Small intestine (tissue), 16 donors: ENCODE measurements at places on chromosomes 1 and 21.

- no peak overlapping the region for H3K4me3 ChIP-seq
- no peaks in the 10 kb centered on the region for H3K27me3 ChIP-seq
- H3K4me1 ChIP-seq = peaks cover 8% of the 10 kb centered on the region
- DNase-seq = peak; percentile 83
- H3K36me3 ChIP-seq = peaks cover 14% of the 10 kb centered on the region
Measured at GRCh38 chr21:44792702-44793591, 8.7 kb downstream of the UBE2G2 start.

DNA sequence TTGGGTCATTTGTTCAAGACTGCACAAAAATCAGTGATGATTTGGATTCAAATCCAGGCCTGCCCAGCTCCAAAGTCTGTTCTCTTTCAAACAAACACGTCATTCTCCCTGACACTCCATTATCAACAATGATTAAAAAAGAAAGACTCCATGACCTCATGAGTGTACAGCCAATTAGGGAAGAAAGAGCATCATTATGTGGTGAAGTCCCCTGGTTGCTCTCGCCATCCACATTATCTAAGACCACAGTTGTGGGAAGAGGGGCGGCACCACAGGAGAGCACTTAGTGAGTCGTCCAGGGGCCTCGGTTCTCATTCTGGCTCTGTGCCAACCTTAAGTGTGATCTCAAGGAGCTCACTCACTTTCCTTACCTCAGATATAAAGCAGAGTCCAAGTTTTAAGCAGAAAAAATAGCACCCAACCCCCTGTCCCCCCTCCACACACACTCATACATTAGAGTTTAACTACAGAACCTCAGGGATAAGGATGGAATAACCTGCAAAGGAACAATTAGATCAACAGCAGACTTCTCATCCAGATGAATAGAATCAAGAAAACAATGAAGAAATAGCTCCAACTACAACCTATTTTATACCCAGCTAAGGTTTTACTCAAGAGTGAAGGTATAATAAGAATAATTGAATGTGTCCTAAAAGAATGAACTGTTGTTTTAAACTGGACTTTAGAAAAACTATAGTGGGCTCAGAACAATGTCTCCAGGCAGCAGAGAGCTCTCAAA is 47.8 kb downstream of the COL6A1 start:
- no peak overlapping the region for H3K27ac ChIP-seq
- H3K4me1 ChIP-seq = peaks cover 24% of the 10 kb centered on the region
- H3K4me3 ChIP-seq = no peak overlapping the region
- no peaks in the 10 kb centered on the region for H3K36me3 ChIP-seq
- no peak for DNase-seq

DNA sequence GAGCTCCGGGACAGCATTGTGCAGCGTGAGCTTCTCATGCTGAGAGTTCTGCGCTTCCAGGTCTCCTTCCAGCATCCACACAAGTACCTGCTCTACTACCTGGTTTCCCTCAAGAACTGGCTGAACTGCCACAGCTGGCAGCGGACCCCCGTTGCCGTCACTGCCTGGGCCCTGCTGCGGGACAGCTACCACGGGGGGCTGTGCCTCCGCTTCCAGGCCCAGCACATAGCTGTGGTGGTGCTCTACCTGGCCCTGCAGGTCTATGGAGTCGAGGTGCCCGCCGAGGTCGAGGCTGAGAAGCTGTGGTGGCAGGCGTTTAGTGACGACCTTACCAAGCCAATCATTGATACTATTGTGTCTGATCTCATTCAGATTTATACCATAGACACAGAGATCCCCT is 186.4 kb downstream of the NR5A2 start:
- H3K4me1 ChIP-seq = no peaks in the 10 kb centered on the region
- DNase-seq = no peak
- H3K27me3 ChIP-seq = no peaks in the 10 kb centered on the region
- no peaks in the 10 kb centered on the region for H3K36me3 ChIP-seq
- no peak overlapping the region for H3K4me3 ChIP-seq

GRCh38 chr1:189962181-189962580 is 515.5 kb downstream of the BRINP3 start:
- DNase-seq = no peak
- H3K4me3 ChIP-seq = no peak overlapping the region
- no peaks in the 10 kb centered on the region for H3K27me3 ChIP-seq

- no peak for DNase-seq
- H3K4me3 ChIP-seq = no peak overlapping the region
- no peaks in the 10 kb centered on the region for H3K36me3 ChIP-seq
- H3K4me1 ChIP-seq = no peaks in the 10 kb centered on the region
Measured at GRCh38 chr1:11461531-11462137, 17.3 kb upstream of the DISP3 start.

GRCh38 chr1:6612641-6613360 is 730 bp upstream of the PHF13 start:
- H3K4me3 ChIP-seq = peak overlapping the region; percentile 99

GRCh38 chr1:223748773-223749733 is 36.7 kb downstream of the CAPN2 start:
- peak overlapping the region; percentile 47 for H3K27ac ChIP-seq
- H3K4me1 ChIP-seq = peaks cover 6% of the 10 kb centered on the region
- peak; percentile 64 for DNase-seq
- H3K4me3 ChIP-seq = peak overlapping the region; percentile 53
- peaks cover 2% of the 10 kb centered on the region for H3K27me3 ChIP-seq
- peaks cover 9% of the 10 kb centered on the region for H3K36me3 ChIP-seq

DNA sequence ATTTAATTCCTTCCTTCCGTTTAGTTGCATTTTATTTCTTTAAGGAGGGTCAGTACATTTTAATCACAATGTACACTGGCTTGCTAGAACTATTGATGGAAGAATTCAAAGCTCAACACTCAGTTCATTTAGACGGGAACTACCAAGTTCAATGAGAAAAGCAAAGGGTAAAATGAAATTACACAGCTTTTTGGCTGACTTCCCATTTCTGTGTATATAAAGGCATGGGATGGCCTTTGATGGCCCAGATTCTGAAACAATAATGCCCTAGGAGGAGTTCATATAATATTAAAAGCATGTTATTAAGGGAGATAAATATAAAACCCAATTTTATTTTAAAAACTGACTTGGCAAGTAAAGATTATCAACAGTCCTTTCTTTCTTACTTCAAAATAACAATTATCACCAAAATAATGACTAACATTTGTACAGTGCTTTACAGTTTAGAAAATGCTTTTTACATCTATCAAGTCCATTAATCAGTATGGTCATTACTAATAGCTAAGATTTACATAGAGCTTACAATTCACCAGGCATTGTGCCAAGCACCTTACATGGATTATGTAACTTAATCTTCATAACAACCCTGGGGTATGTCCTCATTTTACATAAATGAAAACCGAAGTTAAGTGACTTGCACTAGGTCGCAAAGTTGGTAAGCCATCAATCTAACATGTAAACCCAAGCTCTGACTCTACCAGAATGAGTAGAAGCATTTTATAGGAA is 402.4 kb downstream of the OMA1 start:
- H3K36me3 ChIP-seq = no peaks in the 10 kb centered on the region
- no peaks in the 10 kb centered on the region for H3K27me3 ChIP-seq
- H3K4me1 ChIP-seq = no peaks in the 10 kb centered on the region

- peaks cover 2% of the 10 kb centered on the region for H3K36me3 ChIP-seq
- no peaks in the 10 kb centered on the region for H3K27me3 ChIP-seq
- H3K27ac ChIP-seq = peak overlapping the region; percentile 75
- DNase-seq = peak; percentile 89
- H3K4me3 ChIP-seq = no peak overlapping the region
- peaks cover 2% of the 10 kb centered on the region for H3K4me1 ChIP-seq
Measured at GRCh38 chr1:164602101-164602422, 43.1 kb downstream of the PBX1 start.

GRCh38 chr1:59697150-59697800 is 117.5 kb upstream of the HOOK1 start:
- no peak for DNase-seq
- H3K36me3 ChIP-seq = no peaks in the 10 kb centered on the region
- H3K27me3 ChIP-seq = no peaks in the 10 kb centered on the region
- H3K27ac ChIP-seq = peak overlapping the region; percentile 65
- no peak overlapping the region for H3K4me3 ChIP-seq
- no peaks in the 10 kb centered on the region for H3K4me1 ChIP-seq

GRCh38 chr1:235625340-235625739 is 24.2 kb downstream of the GNG4 start:
- no peak for DNase-seq
- no peaks in the 10 kb centered on the region for H3K36me3 ChIP-seq
- H3K27me3 ChIP-seq = no peaks in the 10 kb centered on the region

GRCh38 chr1:33420870-33421775 is 9.8 kb downstream of the PHC2 start:
- no peak for DNase-seq
- peak overlapping the region; percentile 57 for H3K27ac ChIP-seq
- no peaks in the 10 kb centered on the region for H3K27me3 ChIP-seq
- no peaks in the 10 kb centered on the region for H3K4me1 ChIP-seq
- H3K4me3 ChIP-seq = no peak overlapping the region
- H3K36me3 ChIP-seq = no peaks in the 10 kb centered on the region

DNA sequence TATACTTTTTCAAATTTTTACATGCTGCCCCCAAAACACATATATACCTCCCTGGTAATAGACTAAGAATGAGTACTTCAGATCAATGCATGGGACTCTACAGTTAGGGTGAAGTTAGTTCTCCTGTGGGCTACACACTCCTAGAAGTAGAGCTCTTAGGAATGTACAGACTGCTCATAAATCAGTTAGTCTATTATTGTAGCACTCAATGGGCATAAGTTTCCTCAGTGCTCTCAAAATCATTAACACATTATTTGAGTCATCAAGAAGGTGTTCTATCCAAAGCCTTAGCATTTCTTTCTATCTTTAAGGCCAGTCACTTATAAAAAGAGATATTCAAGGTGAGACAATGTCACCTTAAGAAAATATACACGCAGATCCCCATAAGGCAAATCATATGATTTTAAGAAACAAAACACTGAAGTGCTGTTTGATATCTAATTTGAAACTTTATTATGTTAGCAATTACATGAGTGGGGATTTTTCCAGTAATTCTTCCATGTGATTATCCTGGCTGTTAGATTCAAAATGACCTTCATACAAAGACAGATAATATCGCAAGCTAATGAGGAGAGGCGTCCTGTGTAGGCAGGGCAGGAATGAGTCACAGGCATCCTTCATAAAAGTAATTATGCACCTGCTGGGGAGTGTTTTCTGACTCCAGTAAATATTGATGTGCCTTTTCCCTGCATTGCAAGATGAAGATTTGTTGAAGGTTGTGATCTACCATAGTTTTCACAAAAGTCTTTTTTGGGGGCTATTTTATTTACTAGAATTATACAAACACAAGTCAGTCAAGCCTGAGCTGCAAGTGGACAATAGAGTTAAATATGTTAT is 167.2 kb upstream of the ATP1B1 start:
- H3K27ac ChIP-seq = peak overlapping the region; percentile 54
- H3K4me3 ChIP-seq = no peak overlapping the region
- no peaks in the 10 kb centered on the region for H3K36me3 ChIP-seq
- DNase-seq = peak; percentile 93

DNA sequence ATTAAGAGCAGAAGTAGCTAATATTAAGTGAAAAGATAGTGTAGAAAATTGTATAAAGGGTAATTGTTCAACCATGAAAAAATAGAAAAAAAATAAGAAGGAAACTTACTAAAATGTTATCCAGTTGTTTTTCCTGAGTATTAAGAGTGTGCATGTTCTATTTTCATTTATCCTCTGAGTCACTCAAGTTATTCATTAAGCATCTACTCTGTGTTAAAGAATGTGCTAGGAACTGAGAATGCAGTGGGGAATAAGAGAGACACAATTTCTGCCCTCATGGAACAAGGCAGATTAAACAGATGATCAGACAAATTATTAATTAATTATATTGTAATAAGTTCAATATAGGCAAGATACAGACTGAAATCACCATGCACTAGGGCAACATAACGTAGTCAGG is 10.8 kb upstream of the PIGK start:
- no peaks in the 10 kb centered on the region for H3K4me1 ChIP-seq
- no peak for DNase-seq
- H3K27me3 ChIP-seq = no peaks in the 10 kb centered on the region
- H3K27ac ChIP-seq = no peak overlapping the region

DNA sequence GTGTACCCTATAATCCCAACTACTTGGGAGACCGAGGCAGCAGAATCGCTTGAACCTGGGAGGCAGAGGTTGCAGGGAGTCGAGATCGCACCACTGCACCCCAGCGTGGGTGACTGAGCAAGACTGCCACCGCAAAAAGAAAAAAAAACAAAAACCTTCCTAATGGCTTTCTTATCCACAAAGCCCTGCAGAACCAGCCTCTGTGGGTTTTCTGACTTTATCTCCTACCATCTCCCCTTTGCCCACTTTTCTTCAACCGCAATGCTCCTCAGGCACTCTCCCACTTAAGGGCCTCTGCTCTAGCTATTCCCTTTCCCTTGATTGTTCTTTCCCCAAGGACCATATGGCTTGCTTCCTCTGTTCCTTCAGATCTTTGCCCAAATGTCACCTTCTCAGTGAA is 67.9 kb upstream of the PUM1 start:
- H3K4me1 ChIP-seq = no peaks in the 10 kb centered on the region
- no peak for DNase-seq
- no peak overlapping the region for H3K4me3 ChIP-seq
- H3K27ac ChIP-seq = no peak overlapping the region
- H3K36me3 ChIP-seq = no peaks in the 10 kb centered on the region

DNA sequence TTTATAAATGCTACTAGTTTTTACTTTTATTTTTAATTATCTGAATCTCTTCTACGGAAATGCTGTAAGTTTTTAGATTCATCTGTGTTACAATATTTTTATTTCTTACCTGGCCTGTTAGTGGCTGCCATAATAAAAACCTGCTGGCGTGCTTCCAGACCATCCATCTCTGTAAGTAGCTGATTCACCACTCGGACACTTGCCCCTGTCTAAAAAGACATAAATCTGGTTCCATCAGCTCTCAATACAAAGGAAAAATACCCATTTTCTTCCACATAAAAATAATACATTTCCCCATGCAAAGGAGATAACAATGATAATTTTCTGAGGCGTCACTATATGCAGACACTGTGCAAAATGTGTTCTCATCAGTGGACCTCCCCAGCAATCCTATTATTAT is 62.0 kb downstream of the NVL start:
- DNase-seq = no peak
- H3K27me3 ChIP-seq = no peaks in the 10 kb centered on the region
- H3K4me1 ChIP-seq = no peaks in the 10 kb centered on the region
- H3K36me3 ChIP-seq = peaks cover 2% of the 10 kb centered on the region
- no peak overlapping the region for H3K27ac ChIP-seq
- H3K4me3 ChIP-seq = no peak overlapping the region

DNA sequence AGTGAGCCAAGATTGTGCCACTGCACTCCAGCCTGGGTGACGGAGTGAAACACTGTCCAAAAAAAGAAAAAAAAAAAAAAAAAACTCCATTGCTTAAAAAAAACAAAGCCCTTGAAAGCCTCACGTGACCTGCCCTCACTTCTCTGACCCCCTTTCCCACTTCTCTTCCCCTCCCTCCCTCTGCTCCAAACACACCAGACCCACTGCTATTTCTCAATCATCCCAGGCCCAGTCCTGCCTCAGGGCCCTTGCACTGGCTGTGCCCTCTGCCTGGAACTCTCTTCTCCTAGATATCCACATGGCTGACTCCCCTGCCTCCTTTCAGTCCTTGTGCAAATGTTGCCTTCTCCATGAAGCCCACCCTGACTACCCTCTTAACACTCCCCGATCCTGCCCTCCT is 45.4 kb upstream of the TARDBP start:
- no peak overlapping the region for H3K27ac ChIP-seq
- no peak for DNase-seq
- no peaks in the 10 kb centered on the region for H3K4me1 ChIP-seq
- H3K27me3 ChIP-seq = no peaks in the 10 kb centered on the region
- no peaks in the 10 kb centered on the region for H3K36me3 ChIP-seq
